NCI-H510A treated with DMSO at 0.1 percent for 48 hours (cell line): ENCODE measurements at places on chromosomes 1 and 21.

- DNase-seq, result no peak
Observed at GRCh38 chr1:62062087-62062486, 132.6 kb upstream of the L1TD1 start.

DNA sequence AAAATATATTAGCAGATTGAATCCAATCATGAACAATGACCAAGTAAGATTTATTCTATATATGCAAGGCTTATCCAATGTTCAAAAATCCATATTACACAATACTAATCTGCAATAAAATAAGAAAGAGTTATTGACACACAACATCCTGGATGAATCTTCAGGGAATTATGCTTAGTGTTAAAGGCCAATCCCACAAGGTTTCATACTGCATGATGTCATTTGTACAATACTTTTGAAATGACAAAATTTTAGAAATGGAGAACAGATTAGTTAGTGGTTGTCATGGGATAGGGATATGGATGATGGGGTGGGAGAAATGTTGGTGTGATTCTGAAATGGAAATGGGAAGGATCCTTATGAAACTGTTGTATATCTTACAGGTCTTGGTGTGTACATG, 425.7 kb downstream of the SIPA1L2 start:
- DNase-seq, result no peak

DNA sequence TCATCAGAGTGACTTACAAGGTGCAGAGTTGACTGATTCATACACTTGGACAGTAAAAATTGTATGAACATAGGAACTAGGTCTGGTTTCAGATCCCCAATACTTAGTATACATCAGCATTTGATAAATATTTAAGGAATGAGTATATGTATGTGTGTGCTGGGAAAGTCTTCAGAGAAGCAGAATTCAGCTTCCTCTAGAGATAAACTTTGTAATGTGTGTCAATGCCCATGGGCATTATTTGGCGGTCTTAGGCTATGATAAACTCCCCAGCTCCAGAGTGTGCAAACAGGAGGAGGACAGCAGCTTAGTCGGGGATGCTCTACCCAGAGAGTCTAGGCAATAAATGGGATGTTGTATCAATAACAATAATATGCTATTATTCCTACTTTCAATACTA, 2.9 kb upstream of the CAMK1G start:
- no peak for DNase-seq

DNA sequence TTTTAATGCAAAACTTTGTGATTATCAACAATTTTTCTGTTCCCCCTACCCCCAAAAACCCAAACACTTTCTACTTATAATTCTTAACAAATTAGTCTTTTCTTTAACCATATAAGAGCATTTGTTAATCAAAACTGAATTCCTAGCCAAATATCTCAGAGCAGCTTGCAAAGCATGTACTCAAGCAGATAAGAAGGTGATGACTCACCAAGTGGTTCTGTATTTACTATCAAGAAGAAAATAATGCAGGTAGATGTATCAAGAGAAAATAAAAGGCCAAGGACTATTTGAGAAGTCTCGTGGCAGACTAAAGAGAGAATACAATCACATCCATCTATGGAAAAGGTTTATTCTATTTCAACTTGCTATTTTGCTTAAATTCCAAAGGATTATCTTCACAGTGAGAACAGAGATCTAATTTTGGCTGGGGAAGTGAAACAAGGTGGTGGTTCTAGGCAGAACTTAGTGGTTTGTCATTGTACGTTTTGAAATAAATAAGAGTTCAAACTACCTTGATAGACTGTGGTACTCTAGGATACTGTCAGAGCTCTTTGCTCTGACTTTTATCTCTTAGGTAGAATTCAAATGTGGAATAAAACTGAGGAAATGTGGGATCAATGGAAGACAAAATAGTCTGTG, 94.7 kb upstream of the NRIP1 start:
- DNase-seq, result no peak

DNA sequence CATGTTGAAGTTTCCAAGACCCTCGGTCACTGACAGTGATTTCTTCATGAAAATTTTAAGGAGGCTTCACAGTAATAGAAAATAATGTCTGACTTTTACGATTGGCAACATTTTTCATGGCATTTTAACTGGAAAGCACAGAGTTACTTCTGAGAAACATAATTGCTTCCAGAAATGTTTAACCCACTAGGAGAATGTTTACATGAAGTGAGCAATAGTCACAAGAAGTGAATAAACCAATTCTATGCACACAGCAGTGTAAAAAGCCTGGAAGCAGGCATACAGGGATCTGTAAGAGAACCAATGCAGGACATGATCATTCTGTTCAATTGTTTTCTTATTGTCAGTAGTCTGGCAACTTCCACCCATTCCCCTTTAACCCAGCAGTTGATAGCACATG, 316.2 kb upstream of the CXADR start:
- DNase-seq, result no peak

GRCh38 chr21:41894511-41894910, 15.4 kb upstream of the PRDM15 start:
- DNase-seq, result no peak

DNA sequence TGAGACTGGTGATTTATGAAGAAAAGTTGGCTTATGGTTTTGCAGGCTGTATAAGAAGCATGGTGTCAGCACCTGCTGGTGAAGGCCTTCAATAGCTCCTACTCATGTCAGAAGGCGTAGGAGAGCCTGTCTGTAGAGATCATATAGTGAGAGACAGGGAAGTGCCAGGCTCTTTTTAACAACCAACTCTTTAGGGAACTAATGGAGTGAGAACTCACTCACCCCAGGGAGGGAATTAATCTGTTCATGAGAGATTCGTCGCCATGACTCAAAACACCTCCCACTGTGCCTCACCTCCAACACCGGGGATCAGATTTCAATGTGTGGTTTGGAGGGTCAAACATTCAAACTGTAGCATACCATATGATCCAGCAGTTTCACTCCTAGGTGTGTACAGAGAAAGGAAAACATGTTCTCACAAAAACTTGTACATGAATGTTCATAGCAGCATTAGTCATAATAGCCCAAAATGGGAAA, 72.6 kb downstream of the TTC3 start:
- DNase-seq, result peak; percentile 8
